ENCODE measurements at places on chromosomes 13 and 19.
A peak's percentile ranks its signal among the peaks of the same experiment; 100 is the strongest.

DNA sequence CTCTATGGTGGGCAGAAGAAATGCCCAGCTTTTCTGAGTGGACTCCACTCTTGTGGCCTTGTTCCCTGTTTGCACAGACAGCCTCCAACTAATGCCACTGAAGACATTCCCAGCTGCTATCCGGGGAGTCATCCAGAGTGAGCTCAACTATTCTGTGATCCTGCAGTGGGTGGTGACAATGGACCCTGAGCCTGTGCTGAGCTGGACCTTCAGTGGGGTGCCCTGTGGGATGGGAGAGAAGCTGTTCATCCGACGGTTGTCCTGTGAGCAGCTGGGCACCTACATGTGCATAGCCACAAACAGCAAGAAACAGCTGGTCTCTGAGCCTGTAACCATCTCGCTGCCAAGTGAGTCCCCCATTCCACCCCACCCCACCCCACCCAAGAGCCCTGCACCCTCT is 10.3 kb downstream of the IGSF23 start:
- no peak for DNase-seq

DNA sequence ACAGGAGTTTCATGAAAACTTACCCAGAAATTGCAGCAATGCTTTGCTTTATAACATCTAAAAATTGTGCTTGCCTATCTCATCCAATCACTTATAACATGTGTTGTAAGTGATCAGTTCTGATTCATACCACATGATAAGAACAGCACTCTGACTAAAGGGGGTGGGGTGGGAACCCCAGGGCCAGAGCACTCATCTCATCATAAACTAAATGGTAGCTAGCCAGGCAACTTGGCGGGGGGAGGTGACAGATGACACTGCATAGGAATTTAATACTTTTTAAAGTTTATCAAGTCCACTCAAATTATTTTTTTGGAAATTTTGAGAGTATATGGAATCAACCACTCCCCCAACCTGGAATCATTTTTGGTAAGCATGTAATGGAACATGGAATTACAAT is 42.1 kb downstream of the FOXO1 start:
- no peak for DNase-seq

DNA sequence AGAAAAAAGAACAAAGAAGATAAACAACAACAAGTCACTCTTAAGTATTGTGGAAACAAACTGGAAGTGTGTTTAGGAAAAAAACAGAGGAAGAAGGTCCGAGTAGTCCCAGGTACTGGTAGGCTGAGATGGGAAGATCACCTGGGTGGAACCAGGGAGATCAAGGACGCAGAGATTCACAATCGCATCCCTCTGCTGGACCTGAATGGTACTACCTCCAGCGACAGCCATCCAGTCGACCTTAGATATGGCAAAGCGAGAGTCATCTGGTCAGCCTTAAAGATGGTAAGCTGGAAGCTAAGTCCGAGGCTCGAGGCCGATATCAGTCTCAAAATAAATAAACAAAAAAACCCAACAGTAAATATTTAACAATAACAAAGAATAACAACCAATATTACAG is 44.9 kb upstream of the ZNF91 start:
- no peak for DNase-seq

GRCh38 chr13:46086985-46087384 is 17.8 kb downstream of the CPB2 start:
- no peak for DNase-seq

DNA sequence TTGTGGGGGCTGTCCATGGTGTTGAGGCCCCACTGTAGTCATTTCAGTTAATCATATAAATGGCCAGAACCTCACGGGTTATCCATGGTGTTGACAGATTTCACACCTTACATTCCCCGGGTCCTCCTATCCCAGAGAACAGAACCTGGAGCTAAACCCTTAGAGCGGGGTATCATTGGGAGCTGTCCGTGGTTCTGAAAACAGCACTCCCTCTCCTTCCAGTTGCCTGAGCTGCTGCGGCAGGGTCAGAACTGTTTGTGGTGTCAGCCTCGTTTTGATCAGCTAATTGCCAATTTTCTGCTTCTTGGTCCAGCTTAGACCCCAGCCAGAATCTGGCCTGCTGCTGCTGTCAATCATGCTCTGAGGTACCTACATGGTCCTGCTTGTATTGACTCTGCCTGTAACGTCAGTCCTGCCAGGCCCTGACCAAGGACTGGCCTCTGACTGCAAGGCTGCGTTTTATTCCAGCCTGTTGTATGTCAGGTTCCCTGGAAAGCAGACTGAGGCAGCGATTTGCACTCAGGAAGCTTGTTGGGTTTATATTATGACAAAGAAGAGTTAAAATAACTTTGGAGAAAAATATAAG is 55.8 kb upstream of the KCTD15 start:
- DNase-seq = peak; percentile 54

DNA sequence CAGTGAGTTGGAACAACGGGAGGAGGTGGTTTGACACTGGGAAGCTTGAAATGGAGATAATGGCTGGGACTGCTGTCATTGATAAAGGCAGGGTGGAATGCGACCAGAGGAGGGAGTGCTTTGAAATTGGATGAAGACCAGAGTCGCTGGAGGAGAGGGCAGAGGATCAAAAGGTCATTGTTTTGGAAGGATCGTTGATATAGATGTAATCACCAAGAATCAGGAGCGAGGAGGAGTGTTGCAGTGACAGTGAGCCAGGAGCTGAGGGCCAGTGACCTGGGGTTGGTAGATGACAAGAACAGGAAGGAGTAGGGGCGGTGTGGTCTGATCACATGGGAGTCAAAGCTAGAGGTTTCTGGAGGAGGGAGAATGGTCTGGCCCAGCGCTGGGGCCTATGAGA is 25.3 kb downstream of the TM9SF2 start:
- no peak for DNase-seq

- peak; percentile 30 for DNase-seq
Measured at GRCh38 chr13:43537124-43537523, 249.6 kb downstream of the ENOX1 start.

DNA sequence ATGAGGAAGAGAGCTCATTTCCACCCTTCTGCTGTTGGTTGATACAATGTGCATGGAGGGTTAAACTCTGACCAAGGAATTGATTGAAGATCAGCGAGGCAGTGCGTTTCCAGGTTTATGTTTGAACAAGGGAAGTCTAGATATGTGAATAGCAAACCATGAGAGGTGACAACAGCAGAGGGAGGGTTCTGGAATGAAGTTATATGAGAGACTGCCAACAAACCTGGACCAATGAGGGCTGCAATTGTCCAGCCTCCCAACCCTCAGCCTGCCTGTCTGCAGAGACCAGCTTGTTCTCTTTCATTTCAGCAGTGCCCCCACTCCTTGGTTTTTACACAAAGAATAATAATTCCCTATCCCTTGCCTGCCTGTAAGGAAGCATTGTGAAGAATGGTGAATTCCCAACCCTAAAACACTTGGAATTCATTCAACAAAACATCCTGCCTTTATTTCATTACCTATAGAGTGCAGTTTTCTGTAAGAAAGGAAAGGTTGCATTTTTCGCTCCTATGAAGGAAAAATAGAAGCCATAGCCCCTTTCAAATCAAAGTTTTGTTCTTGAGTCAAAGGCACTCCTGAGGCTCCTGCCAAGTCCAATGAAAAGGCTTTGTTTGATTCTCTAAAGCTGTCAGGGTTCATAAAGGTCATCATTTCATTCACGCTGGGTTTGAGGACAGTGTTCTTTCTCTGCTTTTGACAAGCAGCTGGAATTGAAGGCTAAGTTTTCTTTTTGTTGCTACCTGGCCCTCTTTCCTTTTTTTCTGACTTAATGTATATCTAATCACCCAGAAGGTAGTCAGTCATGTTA is 53.6 kb upstream of the ABCC4 start:
- no peak for DNase-seq

GRCh38 chr13:43353631-43354030 is 330.2 kb downstream of the DNAJC15 start:
- DNase-seq = no peak

- no peak for DNase-seq
Measured at GRCh38 chr13:113472355-113473025, 18.0 kb downstream of the DCUN1D2 start.

- DNase-seq = peak; percentile 88
Measured at GRCh38 chr19:55160128-55160985, 2.8 kb upstream of the TNNI3 start.

DNA sequence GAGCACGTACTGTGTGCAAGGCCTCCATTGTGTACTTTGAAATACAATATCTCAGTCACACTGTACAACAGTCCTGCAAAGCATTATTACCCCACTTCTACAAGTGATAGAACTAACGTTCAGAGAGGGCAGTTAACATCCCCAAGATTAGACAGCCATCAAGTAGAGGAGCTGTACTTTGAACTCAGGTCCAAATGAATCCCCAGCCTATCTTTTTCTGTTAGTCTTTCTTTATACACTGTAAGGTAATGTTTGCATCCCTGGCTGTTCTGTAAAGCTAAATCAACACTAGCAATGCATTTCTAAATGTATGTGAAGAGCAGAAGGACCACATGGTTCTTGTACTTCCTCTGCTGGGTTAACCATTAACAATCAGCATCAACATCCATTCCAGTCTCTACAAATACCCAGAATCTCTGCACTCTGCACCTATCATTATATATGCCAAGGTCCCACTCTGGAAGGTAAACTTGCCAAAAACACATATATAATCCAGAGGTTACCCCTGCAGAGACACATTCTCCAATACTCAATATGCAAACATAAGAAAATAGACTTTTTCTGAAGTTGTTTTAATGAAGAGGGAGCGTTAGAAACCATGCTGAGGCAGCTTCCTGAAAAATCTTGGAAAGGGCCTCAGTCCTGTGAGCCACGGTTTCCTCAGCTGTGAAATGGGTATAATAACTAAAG is 182.3 kb downstream of the MZT1 start:
- DNase-seq = no peak

GRCh38 chr13:38409771-38410170 is 60.1 kb downstream of the UFM1 start:
- no peak for DNase-seq

- no peak for DNase-seq
Measured at GRCh38 chr19:1981253-1981652, 34.3 kb downstream of the BTBD2 start.

DNA sequence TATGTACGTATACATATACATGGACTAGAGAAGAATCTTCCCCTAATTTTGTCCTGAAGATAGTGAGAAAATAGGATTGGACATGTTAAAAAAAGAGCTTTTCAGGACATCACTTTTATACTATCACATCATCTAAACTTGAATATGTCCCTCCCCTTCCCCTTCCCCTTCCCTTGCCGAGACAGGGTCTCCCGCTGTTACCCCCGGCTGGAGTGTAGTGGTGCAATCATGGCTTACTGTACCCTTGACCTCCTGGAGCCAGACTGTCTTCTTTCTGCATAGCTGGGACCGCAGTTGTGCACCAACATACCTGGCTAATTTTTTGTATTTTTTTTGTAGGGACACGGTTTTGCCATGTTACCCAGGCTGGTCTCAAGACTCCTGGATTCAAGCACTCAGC is 6.6 kb downstream of the HNRNPM start:
- DNase-seq = no peak

DNA sequence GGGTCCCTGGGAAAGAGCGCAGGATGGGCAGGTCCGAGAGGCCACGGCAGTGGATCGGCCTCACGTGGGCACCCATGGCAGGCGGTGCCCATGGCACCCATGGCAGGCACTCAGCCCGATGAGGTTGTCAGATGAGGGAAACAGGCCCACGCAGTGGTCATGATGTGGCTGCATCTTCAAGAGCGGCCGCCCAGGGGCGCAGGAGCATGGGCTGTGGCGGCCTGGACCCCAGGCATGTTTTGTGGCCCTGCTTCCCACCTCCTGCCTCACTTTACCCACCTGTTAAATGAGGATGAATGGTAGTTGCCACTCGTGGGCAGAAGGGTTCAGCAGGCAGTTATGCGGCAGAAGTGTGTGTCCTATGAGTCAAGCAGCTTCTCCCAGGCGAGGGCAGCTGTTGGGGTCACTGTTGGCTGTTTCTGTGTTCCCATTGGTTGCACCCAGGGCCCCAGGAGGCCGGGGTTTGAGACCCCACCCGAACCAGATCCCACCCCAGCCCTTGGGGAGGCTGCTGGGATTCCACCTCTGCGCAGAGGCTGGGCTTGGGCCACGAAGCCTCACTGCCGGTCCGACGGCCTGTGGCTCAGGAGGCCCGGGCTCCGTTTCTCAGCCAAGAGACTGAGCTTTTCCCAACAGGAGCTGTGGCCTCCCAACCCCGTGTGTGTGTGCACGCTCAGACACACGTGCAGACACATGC is 30.0 kb downstream of the CSNK1G2 start:
- no peak for DNase-seq

DNA sequence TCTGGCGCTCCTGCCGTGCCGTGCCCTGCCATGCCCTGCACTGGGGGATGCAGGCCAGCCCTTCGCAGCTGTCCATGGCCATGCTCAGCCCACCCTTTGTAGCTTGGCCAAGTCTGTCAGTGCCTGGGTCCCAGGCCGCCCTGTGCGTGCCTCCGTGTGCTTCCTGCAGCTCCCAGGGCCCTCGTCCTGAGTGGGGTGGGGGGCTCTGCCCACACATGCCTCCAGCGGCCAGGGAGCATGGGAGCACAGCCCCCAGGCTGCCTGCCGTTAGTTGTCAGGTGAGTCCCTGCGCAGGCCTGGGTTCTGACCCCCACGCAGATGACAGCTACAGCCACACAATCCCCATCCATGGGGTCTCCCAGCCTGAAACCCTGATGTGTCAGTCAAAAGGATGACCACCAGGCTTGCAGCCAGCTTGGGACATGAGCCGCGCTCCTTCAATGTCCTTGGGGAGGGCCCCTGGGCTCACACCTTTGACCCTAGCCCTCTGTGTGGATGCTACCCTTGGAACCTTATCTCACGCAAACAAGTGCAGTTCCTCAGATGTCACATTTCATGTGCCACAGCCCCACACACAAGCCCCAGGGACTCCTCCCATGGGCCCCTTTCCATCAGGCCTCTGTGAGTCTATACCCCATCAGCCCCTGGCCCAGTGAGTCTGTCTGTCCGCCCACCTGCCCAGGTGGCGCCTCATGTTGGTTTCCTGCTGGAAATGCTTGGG is 24.5 kb downstream of the TMED1 start:
- no peak for DNase-seq

DNA sequence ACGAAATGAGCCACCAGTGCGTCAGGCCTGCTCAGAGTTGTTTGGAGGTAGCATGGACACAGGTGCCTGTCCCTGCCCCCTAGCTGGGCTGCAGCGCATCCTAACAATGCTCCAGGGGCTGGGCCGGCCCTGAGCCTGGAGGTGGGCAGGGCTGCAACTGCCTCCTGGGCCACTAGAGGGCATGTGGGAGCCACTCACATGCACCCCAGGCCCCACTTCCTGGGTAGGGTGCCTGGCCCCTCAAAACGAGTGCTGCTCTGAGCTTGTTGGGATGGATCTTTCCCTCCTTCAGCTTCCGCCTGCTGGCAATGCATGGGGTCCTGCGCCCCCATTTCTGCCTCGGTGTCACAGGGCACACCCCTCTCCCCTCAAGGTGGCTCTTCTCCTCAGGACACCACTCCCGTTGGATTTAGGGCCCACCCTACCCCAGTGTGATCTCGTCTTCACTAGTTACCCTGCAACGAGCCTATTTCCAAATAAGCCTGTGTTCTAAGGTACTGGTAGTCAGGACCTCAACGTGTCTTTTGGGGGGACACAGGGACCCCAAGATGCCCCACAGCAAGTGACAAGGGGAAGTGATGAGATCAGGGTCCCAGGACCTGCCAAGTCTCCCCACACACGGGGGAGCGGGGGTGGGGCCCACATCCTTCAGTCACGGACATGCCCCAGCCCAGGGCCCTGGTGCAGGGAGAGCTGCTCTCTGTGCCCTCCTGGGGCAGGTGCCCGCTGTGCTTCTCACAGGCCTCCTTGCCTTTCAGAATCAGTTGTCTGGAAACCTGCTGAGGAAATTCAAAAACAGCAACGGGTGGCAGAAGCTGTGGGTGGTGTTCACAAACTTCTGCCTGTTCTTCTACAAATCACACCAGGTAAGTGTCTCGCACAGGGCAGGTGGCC is 131.3 kb downstream of the STK24 start:
- DNase-seq = peak; percentile 79

GRCh38 chr19:55197528-55197927 is 11.8 kb downstream of the PTPRH start:
- peak; percentile 12 for DNase-seq

Measured in adipocyte (in vitro differentiated cells).